Urinary bladder (tissue), 4 donors: ENCODE measurements at places on chromosomes 3 and 15. TPM values are rescaled to one million over a fixed set of nuclear protein-coding genes. Genes with fewer than 3 reads are reported as not detected.

Gene CDHR4
- 0.10 TPM for polyA plus RNA-seq

Gene MINAR1
- 0.16 TPM for polyA plus RNA-seq

Gene PIERCE2
- polyA plus RNA-seq, result 2.4 TPM

Gene CPNE9
- polyA plus RNA-seq, result 0.18 TPM

Gene SNTN
- polyA plus RNA-seq, result not detected

Gene PSMD2
- 205 TPM for polyA plus RNA-seq

Gene CFAP44
- 3.5 TPM for polyA plus RNA-seq
